Fibroblast of skin of abdomen (primary cell): ENCODE measurements at places on chromosomes 7 and 10.

- DNase-seq = no peak
Observed at GRCh38 chr10:132626019-132626760, 88.6 kb downstream of the INPP5A start.

DNA sequence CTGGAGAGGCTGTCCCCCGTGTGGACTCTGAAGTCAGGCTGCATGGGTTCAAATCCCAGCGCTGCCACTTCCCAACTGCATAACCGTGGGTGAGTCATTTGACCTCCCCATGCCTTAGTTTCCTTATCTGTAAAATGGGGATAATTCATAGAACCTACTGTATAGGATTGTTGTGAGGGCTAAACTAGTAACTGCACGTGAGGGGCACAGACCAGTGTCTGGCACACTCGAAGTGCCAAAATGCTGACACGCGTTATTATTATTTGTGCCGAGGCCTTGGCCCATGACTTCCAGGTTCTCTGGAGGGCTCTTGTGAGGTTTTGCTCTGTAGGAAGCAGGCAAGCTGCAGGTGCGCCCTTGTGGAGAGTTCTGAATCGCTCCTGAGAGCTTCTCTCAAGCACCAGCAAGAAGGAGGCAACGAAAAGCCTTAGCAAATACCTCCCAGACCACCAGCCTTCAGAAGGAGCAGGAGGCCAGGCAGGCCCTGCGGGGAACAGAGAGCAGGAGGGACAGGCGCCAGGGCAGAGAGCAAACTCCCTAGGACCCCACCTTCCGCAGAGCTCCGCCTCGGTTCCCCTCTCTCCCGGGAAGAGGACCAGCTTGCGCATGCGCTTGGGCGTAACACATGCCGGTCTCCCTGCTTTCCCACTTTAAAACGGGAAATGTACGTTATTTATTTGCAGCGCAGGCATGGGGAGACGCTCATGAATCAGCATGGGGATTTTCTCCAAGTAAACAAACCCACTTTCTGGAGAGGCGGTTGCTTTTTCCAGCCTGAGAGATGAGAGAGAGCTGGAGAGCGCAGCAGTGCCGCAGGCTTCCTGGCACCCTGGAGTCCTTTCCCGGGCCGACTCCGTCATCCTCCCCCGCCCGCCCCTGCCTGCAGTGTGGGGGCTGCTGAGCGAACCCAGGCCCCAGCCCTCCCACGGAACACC lies 39.6 kb downstream of the SORCS3 start:
- DNase-seq = peak; percentile 37

- DNase-seq = no peak
Observed at GRCh38 chr10:75941223-75941801, 509.9 kb downstream of the LRMDA start.

DNA sequence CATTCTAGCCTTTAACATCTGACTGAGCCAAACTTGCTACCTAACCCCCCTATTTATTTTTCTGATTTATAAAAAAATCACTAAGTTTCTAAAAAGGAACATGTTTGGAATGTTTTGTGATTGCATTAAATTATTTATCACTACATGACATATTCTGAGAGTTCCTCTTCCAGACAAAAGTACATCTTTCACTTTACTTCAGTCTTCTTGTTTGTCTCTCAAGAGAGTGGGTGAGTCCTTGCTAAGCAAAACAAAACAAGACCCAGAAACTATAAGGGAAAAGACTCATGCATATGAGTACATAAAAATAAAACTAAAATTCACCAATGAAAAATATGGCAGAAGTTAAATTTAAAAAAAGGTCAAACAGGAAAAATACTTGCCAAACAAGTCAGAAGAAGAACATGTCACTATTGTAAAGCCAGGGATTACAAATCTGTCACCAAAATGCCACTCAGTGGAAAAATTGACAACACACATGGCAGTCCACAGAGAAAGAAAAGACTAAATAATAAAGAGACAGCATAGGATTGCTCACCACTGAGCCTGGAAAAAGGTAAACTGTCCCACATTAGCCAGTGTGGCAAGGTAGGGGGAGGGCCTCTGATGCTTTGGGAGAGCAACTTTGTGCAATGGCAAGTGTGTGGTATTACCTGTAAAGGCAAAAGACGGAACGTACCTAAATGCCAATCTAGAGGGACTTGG lies 166.7 kb upstream of the ZNF32 start:
- DNase-seq = no peak

DNA sequence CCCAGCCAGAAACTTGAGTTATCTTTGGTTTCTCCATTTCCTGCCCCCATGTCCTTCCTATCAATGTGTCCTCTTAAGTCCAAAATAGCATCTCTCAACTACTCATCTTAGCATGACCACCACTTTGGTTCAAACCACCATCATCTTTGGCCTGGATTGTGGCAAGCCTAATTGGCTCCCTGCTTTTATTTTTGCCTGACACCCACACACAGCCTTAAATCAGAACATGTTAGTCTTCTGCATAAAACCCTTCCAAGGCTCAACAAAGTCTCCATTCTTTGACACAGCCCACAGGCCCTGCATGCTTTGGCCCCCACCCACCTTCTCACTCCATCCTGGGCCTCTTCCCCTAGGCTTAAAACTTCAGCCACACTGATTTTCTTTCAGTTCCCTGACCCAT lies 2.0 kb upstream of the TSPAN14 start:
- no peak for DNase-seq

GRCh38 chr10:96339956-96340904 lies 18.6 kb downstream of the OPALIN start:
- DNase-seq = peak; percentile 40

DNA sequence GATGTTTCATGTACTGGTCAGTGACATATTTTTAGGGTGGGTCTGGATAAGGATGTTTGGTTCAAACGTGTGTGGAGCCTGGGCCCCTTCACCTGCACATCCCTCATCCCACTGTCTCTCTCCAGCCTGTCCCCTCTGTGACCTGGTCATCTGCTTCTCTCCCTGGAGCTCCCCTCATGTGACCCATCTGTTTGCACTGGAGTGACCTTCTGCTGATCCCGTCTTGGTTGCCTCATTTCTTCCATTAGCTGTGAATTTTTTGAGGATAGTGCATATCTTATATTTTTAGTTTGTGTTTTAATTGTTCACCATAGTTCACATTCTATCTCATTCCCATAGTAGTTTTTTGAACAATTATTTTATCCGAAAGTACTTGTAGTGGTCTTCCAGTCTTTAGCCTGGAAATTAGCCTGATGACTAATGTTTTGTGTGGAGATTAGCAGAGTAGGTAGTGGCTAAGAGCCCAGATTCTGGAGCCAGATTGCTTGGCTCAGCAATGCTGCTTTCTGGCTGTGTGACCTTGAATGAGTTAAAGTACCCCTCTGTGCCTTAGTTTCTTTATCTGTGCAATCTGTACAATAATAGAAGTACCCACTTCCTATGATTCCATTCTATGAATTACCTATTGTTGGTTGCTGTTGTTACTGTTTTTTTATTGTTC lies 224.5 kb downstream of the LRMDA start:
- peak; percentile 72 for DNase-seq

DNA sequence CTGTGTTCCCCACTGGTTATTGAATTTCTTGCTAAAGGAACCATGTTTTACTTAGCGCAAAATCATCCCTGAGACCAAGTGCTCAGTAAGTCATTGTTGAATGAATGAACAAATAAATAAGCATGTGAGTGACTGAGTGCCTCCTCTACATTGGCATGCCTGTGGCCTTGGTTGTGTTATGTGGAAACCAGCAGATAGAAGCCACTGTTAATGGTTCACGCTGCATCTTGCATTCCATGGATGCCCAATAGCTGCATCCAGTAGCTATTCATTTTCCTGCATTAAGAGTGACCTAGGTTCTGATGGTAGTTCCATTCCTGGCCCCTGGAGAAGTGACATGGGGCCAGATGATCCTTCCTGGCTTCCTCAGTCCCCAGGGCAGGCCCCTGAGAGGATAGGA lies 113.3 kb upstream of the BMPER start:
- no peak for DNase-seq

GRCh38 chr7:71135663-71136062 lies 3.7 kb downstream of the GALNT17 start:
- DNase-seq = no peak

DNA sequence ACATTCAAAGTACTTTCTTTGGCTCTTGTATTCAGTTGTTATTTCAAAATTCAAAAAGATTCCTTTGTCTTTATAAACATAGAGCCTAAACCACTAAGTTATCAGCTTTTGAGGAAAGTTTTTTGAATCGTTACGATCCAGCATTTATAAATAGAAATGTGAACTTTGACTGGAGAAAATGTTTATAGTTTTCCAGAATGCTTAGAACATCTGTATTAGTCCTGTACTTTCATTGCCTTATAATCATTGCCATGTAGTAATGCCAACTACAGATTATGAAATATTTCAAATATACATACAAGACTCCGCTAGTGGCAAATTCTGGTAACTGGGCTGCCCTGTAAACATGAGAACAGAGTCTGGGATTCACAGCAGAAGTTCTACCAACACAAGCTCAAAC lies 191.3 kb upstream of the PRKCQ start:
- DNase-seq = no peak

DNA sequence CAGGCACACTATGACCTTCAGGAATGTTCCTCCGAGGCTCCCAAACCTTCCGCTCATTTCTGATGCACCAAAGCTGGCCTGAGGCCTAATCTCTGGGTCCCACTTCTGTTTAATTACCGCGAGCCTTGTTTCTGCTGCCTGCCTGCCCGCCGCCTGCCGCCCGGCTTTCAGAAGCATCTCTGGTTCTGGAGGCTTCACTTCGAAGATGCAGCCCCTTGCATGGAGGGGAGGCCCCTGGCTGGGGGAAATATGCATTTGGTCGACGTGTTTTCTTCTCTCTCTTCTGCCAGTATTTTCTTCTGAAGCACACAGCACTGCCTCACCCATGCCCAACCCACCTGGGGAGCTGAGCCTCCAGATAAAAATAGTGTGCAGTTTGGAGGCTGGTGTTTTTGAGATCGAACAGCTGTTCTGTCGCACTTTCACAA lies 166.9 kb downstream of the PAXIP1 start:
- DNase-seq = no peak

DNA sequence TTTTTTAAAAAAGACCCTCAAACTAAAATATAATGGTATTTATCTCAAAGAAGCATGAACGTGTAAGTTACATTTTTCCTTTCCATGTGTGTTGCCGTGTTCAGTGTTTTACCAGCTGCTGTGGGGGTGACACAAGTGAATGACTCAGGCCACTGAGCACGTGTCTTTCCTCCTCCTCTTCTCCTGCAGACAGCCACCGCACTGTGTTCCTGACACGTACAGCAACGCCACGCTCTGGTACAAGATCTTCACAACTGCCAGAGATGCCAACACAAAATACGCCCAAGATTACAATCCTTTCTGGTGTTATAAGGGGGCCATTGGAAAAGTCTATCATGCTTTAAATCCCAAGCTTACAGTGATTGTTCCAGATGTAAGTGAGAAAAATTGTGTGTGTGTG lies 29.7 kb downstream of the TMEM248 start:
- no peak for DNase-seq

DNA sequence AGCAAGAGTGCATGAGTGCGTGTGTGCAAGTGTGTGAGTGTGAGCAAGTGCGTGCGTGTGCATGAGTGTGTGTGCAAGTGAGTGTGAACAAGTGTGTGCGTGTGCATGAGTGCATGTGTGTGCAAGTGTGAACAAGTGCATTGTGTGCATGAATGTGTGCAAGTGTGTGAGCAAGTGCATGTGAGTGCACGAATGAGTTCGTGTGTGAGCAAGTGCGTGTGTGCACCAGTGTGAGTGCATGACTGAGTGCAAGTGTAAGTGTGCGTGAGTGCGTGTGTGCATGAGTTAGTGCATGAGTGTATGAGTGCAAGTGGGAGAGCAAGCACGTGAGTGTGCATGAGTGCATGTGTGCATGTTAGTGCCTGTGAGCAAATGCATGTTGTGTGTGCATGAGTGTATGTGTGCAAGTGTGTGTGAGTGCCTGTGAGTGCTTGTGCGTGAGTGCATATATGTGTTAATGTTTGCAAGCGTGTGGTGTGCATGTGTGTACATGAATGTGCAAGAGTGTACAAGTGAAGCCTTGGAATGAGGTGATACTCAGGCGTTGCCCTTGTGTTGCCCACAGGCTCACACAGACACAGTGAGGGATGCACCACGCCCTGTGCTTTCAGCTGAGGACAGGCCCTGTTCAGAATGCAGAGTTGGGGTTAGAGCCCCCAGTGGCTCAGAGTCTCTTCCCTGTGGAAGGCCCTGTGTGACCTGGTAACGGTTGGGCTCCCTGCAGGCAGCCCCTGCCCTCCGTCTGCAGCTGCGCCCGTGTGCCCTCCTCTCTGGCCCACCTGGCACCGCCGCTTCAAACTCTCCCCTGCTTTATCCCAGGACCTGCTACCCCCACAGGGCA lies 97.1 kb downstream of the NKX6-2 start:
- DNase-seq = no peak

GRCh38 chr10:123354521-123354920 lies 200.3 kb downstream of the BUB3 start:
- DNase-seq = no peak

DNA sequence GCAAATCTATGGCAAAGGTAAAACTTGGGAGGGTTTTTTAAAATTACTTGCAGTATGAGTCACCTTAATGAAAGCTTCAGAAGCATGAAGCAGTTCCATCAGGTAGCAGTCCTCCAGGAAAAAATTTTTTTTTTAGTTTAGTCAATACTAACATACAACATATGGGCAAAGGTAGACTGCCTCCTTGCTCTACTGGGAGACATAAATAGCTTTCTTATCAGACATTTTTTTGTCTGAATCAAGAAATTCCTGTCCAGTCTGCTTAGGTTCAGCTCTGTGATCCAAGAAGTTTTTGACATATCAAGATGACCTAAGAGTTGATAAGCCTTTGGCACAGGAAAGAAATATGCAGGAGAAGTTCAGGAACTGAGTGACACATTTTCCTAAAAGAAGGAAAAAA lies 171.5 kb upstream of the TCF7L2 start:
- peak; percentile 24 for DNase-seq

DNA sequence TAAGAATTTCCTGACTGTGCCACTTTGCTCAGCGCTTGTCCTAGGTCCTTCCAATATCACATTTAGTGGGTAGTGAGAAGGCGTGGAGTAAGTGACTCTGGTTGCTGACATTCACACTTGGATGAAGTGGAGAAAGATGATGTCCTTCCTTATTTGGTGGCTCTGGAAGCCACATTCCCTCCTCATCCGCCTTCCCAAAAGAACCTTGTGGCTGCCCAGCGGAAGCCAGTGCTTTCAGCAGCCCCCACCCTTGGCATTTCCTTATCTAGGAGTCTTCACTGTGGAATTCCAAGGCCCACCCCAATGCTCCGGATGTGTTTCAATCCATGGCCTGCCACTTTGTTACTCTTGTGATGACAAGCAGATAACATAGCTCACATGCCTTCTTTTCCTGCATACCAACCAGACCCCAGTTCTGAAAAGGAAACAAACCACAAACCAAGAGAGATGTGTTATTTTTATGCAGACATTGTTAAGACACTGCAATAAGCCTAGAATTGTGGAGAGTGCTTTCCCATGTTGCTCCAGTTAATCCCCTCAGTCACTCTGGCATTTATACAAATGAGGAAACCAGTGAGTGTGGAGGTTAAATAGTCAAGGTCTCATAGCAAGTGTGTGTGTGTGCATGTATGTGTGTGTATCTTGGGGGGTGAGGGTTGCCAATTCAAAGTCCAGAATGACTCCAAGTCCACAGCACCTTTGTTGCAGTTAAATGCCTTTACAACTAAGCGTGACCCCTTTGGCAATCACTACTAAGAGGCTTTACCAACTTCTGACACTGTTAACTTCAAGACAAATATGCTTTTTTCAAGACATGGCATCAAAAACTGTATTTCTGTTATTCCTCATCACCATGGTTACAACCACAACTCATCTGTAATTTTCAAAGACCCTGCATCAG lies 10.3 kb upstream of the ANKRD1 start:
- peak; percentile 97 for DNase-seq

GRCh38 chr7:107105591-107106245 lies 61.2 kb downstream of the PRKAR2B start:
- no peak for DNase-seq
